ENCODE measurements at places on chromosomes 13 and 19. TPM values are rescaled to one million over a fixed set of nuclear protein-coding genes. Genes with fewer than 3 reads are reported as not detected.

PRTN3 gene
- not detected for total RNA-seq

KCNN4 gene
- total RNA-seq = 97.6 TPM

NOSIP gene
- 64.3 TPM for total RNA-seq

FGF21 gene
- total RNA-seq = not detected

RDH8 gene
- total RNA-seq = not detected

FCHO1 gene
- total RNA-seq = 38.7 TPM

GRCh38 chr13:49731766-49732165, 40.5 kb upstream of the EBPL start:
- no peak for DNase-seq

DNA sequence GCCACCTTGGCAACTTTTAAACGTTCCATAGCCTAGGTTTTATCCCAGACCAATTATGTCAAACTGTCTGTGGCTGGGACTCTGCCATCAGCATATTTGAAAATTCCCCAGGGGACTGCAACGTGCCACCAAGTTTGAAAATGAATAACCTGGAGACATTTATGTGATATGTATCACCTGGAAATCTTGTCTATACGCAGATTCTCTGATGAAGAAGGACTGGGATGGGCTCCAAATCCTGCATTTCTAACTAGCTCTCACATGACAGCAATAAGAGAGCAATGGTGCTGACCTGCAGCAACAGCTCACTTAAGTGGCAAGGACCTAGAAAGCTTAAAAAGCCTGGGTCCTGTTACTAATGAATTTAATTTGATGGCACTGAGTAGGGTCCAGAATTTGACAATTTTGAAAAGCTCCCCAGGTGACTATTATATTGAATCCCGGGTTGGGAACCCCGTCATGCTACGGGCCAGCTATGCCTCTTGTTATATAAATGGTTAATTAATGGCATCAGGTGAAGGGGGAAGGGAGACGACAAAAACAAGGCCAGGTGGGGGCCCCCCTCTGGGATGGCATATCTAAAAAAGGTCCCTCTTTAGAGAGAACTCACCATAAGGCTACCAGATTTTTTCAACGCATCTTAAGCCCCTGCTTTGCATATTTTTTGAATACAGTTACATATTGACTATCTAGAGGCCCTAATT, 213.7 kb downstream of the ZIC5 start:
- DNase-seq = no peak

DNA sequence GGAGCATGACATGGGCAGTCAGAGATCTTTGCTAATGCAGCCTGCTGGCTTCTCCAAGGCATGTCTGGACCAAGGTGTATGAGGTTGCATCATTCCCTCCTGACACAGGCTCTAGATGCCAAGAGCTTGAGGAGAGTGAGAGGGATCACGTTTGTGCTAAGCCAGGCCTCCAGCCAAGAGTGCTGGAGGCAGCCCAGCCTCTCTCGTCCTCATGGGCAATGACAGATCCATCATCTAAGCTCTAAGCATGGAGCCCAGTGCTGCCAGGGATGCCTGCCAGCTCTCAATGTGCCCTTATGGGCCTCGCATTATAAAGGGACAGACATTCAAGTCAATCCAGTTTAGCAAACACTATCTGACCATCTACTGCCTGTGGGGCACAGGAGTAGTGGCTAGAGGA, 136.3 kb upstream of the VSTM2B start:
- no peak for DNase-seq

DNA sequence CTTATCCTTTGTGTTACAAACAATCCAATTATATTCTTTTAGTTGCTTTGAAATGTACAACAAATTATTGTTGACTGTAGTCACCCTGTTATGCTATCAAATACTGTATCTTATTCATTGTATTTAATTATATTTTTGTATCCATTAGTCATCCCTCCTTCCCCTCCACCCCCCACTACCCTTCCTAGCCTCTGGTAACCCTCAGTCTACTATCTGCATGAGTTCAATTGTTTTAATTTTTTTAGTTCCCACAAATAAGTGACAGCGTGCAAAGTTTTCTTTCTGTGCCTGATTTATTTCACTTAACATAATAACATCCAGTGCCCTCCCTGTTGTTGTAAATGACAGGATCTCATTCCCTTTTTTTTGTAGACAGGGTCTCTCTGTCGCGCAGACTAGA, 4.5 kb downstream of the SAE1 start:
- no peak for DNase-seq

- no peak for DNase-seq
Measured at GRCh38 chr13:25241007-25241406, 46.3 kb downstream of the MTMR6 start.

GRCh38 chr13:74868049-74868448, 613.9 kb downstream of the TBC1D4 start:
- DNase-seq = no peak

Measured in CD8-positive, alpha-beta memory T cell (primary cell).